ENCODE measurements at places on chromosomes 3 and 15.

GRCh38 chr3:24161841-24162240 lies 216.8 kb downstream of the NR1D2 start:
- DNase-seq: no peak

GRCh38 chr3:58237941-58238681 lies 519 bp downstream of the ABHD6 start:
- peak; percentile 8 for DNase-seq

- DNase-seq: no peak
Measured at GRCh38 chr3:33030802-33031201, 66.1 kb downstream of the GLB1 start.

GRCh38 chr15:60916032-60916678 lies 312.9 kb downstream of the RORA start:
- DNase-seq: no peak

- DNase-seq: no peak
Measured at GRCh38 chr3:136559896-136560295, 192.3 kb downstream of the STAG1 start.

- no peak for DNase-seq
Measured at GRCh38 chr3:87982421-87982820, 76.4 kb downstream of the CGGBP1 start.

DNA sequence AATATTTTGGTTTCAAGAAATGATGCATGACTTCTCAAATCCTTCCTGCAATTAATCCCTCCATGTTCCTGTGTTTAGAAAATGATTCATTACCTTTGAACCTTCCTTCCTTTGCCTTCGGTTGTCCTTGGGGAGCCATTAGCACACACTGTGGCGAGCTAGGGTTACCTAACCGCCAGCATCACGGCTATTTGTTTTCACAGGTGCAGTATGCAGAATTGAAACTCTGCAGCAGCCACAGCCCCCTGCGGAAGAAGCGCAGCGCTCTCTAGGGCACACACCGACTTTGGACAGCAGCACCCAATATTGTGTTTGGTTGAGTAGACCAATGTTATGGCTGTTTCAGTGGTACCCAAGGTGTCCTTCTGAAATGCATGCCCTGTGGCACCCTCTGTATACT lies 247.4 kb downstream of the MCTP2 start:
- DNase-seq: no peak

GRCh38 chr3:138678086-138678485 lies 69.5 kb downstream of the FAIM start:
- DNase-seq: no peak

Measured in stimulated activated CD4-positive, alpha-beta T cell treated with anti-CD3 and anti-CD28 coated beads, Interleukin-15, amount 100 ng/mL, for 1 hour (primary cell).